T-helper 9 cell (primary cell): ENCODE measurements at places on chromosomes 7 and 10.

DNA sequence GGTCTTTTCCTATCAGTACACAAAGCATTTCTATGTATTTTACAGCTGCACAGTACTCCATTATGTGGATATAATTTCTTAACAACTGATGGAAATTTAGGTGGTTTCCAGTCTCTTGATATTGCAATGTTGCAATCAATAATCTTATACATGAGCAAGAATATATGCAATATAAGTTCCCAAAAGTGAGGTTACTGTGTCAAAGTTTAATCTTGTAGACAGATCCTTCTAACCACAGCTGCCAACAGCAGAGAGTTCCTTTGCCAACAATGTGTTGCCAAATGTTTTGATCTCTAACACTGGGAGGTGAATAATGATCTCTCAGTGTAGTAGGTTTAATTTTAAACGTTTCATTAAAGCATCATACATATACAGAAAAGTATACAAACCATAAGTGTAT lies 54.5 kb downstream of the CUL2 start:
- DNase-seq: no peak

- no peak for DNase-seq
These were observed 1.3 kb downstream of the ABI1 start for GRCh38 chr10:26859241-26860101.

DNA sequence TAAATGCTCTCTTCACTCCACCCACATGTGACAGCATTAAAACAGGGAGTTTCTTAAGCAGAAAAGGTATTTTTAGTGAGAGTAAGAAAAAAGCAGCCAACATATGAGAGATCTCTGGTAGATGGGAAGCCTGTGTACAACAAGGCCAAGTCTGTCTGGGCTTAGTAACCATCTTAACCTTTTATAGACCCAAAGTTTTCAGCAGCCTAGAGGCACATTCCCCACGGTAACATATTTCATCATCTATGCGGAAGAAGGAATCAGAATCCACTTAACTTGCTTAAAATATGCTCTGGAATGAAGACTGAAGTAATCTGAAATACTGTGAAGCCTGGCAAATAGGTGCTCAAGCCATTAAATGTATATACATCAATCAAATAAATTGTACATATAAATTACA lies 127.8 kb downstream of the RAPGEF5 start:
- DNase-seq: no peak

DNA sequence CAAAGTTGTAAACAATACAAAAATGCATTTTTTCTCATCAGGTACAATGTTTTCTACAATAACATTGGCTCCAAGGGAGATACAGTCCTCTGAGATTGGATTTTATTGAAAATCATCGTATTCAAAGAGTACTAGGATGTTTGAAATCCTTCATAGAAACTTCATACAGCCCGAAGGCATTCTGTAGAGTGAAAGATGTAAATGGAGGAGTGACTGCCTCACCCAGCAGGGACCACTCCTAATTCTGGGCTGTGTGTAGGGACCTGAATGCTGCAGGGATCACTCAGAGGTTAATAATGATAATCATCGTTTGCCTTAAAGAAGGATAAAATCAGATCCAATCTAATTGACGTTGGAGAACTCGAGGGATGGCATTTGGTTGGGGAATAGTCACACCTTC lies 198.6 kb downstream of the HECW1 start:
- DNase-seq: no peak

- DNase-seq: no peak
These were observed 113.6 kb downstream of the TBXAS1 start for GRCh38 chr7:139942636-139943035.

- DNase-seq: no peak
These were observed 291.5 kb downstream of the SDK1 start for GRCh38 chr7:3592401-3593134.

DNA sequence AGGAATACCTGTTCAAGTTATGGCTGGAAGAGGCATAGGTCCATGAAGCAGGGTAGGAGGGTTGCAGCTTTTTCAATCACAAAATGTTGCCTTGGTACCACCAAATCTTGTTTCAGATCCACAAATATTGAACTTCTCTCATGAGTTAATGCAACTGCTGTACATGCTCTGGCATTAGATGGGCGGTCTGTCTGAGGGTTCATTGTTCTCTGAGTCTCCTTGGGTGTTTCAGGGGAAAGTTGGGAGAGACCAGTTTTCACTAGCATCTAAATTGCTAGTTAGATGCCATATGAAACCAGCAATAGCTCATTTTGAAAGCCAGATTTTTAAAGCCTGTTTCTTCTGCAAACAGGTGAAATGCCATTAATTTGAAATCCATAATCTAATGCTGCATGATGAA lies 27.8 kb upstream of the ELMO1 start:
- no peak for DNase-seq

DNA sequence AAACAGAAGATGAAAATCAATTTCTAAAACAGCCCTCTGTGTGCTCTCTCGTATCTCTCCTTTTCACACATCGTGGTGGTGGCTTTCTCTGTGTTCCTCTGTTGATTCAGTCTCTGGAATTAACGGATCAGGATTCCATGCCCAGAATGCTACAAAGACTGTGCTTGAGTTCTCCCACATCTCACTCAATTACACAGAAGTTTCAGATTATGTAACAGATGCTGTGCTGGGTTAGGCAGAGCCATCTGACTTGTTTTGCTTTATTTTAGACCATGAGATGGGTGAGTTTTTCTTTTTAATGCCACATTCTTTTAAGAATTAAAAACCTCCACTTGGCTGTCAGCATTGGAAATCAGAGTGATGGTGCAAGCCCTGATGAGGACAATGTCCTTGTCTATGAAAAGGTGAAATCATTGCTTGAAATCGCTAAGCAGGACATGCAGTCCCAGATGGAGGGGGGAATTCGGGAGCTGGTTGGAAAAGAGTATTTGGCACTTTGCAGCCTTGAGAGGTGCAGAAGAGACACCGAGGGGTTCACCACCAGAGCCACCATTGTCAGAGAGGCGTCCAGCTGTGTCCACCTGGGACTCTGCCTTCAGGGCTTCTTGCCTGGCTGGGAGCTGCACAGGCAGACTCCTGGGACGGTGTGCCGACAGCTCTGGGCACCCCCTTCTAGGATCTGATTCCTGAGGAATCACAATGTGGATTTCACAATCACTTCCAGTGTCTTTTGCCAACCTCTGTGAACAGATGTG lies 80.4 kb downstream of the EGFR start:
- DNase-seq: no peak

DNA sequence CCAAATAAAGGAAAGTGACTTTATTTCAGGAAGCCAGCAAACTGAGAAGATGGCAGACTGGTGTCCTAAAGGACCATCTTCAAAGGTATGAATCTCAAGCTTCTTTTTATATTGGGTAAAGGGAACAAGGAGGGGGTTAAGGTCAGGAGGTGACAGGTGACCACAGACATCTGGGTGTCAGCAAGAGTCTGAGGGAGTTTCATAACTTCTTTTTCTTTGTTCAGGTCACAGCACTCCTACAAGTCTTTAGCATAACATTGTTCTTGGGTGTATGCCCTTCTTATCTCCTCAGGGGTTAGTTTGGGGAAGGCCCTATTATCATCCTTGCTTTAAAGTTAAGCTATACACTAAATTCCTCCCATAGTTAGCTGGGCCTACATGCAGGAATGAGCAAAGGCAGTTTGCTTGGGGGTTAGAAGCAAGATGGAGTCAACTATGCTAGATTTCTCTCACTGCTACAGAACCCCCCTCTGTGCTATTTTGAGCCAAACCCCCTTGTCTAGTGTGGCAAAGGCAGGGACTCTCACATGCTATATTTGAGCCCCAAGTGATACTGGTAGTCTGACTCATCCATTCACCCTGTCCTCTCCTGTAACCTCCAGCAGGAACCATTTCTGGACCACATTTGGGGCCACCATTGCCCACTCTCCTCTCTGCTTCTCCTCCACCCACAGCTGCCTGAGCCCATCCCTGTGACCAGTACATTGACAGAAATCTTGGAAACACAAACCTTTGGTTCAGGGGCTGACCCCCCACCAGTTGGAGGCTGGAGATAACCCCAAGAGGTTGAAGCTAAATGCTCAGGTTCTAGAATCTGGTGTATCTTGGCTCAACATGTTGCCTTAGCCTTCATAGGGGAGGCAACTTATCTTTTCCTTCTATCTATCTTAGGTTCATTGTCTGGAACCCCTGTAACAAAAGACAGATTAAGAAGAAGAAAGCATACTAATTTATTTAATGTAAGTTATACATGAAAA lies 55.5 kb upstream of the LRGUK start:
- DNase-seq: no peak

DNA sequence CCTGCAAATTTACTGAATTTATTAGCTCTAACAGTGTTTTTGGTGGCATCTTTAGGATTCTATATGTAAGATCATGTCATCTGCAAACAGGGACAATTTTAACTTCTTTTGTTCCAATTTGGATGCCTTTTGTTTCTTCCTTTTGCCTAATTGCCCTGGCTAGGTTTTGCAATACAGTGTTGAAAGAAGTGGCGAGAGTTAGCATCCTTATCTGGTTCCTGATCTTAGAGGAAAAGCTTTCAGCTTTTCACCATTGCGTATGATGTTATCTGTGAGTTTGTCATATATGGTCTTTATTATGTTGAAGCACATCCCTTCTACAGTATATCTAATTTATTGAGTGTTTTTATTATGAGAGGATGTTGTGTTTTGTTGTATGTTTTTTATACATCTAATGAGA lies 301.4 kb downstream of the PTPRN2 start:
- DNase-seq: no peak

DNA sequence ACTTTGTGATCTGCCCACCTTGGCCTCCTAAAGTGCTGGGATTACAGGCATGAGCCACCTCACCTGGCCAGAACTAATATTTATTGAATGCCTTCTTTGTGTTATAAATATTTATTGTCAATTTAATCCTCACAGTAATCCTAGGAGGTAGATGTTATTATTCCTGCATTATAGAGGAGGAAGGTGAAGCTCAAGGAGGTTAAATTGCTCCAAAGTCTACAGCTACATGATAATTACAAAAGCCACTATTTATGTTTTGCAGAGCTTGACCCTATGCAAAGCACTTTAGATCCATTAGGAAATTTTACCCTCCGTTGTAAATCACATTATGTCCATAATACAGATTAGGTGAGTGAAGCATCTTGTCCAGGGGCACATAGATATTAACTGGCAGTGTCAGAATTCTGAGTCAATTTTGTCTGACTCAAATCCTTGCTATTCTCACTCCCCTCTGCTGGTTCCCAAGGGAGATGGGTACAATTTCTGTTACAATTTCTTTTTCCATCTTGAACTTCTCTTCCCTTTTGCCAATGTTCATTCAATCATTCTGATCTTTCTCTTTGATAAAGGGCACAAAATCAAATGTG lies 25.7 kb upstream of the CDK14 start:
- DNase-seq: no peak

DNA sequence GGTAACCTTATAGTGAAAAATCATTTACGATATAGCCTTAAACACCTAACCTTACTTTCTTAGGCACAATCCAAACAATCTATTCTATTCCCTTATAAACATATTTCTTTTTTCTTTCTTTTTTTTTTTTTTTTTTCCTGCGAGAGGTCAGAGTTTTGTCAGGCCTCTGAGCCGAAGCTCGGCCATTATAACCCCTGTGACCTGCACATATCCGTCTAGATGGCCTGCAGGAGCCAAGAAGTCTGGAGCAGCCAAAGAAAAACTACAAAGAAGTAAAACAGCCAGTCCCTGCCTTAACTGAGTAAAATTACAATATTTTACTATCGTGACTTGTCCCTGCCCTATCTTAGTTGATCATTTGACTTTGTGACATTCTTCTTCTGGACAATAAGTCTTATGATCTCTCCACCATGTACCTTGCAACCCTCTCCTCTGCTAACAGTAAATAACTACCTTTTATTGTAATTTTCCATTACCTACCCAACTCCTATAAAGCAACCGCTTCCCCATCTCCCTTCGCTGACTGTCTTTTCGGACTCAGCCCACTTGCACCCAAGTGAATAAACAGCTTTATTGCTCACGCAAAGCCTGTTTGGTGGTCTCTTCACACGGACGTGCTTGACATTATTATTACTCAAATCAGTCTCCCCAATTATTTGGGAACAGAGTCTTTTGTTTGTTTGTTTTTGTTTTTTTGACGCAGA lies 64.5 kb downstream of the AOAH start:
- no peak for DNase-seq

GRCh38 chr10:91220954-91221675 lies 652 bp downstream of the PCGF5 start:
- peak; percentile 2 for DNase-seq

DNA sequence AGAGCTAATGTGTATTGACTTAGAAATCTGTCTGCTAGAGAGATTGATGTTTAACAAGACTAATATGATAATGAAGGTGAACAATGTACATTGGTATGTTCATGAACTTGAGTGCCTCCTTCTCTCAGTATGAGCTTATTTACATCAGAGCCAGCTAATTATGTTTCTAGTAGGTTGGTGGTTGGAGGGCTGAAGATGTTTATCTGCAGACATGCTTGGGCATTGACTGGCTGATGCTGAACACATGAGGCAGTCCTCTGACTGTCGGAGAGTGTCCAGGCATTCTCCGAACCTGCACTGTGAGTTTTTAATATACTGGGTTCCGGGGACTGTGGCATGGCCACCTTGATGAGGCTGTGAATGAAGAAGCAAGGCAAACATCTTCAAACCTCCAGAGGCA lies 47.5 kb downstream of the BMPER start:
- DNase-seq: no peak

- DNase-seq: no peak
These were observed 48.3 kb downstream of the ZNF783 start for GRCh38 chr7:149310113-149310836.

DNA sequence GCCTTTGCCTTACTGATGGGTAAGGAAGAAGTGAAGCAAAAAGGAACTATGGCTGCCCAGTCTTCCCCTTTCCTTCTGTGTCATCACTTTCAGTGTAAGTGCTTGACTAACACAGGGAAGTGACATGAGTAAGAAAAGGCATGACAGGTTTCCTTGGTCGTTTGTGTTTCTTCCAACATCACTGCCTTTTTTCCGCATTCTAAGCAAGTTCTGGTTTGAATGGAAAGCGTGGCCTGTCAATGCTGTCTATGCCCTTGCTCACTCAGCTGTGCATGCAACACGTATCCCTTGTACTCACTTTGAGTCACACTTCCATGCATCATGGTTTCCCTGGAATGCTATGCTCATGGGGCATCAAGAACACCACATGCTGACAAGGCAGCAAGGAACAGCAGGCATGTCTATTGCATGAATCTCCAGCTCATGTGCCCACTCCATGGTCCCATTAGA lies 111.8 kb downstream of the OAT start:
- DNase-seq: no peak

DNA sequence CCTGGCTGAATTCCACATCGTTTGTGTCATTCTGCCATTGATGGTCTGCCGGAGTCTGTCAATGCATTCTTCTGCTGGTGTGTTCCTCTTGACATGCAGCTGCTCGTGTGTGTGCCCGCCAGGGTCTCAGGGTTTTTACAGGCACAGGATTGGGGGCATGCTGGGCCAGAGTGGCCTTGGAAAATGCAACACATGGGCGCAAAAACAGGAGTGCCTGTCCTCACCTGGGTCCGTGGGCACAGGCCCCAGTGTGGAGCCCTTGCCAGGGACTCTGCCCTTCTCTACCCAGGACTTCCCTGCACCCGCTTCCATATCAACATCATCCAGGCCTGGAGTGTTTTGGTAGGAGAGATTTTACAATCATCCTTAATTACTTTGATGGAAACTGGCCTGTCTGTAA lies 340.7 kb downstream of the KIF20B start:
- DNase-seq: no peak
